ENCODE measurements at places on chromosomes 2 and 18. TPM values are rescaled to one million over a fixed set of nuclear protein-coding genes. Genes with fewer than 3 reads are reported as not detected.

The CD8B gene
- polyA plus RNA-seq = 56.0 TPM

The GBX2 gene
- not detected for polyA plus RNA-seq

The RGPD4 gene
- polyA plus RNA-seq = not detected

The DARS1 gene
- polyA plus RNA-seq = 27.8 TPM

The NEU2 gene
- polyA plus RNA-seq = not detected

The UGT1A8 gene
- 0.07 TPM for polyA plus RNA-seq

The SF3B1 gene
- polyA plus RNA-seq = 136 TPM

The SERPINB11 gene
- polyA plus RNA-seq = not detected

Data from small intestine (tissue), 16 donors.